GM12892 (cell line): ENCODE measurements at places on chromosomes 1 and 21.

- DNase-seq, result no peak
These were observed 348.3 kb downstream of the AJAP1 start for GRCh38 chr1:5002676-5003075.

DNA sequence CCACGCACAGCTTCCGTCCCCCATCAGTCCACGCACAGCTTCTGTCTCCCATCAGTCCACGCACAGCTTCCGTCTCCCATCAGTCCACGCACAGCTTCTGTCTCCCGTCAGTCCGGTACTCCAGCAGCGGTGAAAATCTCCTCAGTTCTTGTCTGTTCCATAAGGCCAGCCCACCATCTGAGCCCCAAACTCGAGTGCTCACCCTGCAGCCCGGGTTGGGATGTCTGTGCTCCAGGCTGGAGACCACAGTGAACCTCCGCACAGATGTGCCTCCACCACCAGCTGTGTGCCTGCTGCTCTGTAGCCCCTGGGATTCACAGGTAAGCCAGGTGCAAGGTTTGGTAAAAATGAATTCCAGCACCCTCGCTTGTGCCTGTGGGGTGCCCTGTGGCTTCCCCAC is 258.6 kb downstream of the NPHP4 start:
- no peak for DNase-seq

DNA sequence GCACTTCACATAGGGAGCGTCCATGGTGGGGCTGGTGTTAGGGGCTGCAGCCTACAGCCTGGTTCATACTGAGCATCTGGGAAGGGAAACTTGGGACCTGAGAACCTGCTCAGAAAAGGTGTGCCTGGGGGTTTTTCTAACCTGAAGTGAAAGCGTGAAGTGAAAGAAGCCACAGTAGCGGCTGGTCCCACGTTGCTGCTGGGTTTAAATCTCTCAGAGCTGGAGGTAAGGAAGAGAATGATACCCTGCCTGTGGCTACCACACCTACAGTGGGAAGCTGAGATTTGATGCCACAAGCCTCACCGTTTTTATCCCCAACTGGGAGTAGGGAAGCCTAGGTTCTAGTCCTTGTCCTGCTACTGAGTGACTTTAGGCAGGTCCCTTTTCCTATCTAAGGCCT is 21.0 kb upstream of the FUCA1 start:
- DNase-seq, result no peak

DNA sequence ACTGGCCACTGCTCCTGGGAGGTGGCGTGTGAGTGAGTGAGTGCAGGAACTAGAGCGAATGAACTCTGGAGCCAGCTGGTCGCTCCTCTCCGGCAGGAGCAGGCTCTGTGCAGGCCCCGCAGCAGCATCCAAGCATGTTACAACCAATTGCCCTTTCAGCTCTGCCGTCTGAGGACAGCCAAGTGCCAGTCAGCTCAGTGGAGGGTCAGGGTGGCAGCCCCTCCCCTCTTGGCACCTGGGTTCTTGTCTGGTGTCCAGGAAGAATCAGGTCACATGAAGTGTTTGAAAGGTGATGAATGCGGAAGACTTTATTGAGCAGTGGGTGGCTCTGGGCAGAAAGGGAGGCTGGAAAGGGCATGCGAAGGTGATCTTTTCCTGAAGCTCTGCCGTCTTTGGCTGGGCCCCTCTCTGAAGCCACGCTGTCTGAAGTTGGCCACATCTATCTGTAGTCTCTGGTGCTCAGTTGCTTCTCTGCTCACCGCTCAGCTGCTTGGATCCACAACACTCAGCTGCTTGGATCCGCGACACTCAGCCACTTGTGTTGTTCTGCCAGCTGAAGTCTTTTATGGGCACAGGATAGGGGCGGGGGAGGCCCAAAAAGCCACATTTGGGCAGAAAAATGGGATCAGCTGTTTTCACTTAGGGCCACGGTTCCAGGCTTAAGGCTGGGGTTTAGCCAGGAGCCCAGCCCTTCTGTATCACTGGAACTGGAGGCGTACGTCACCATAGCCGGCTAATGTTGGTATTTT is 139.8 kb downstream of the ADSS2 start:
- DNase-seq, result no peak
